ENCODE measurements at places on chromosomes 5 and 9.

- no peak for DNase-seq
Measured at GRCh38 chr9:17013010-17013409, 121.8 kb upstream of the CNTLN start.

- no peak for DNase-seq
Measured at GRCh38 chr5:144036476-144036875, 134.0 kb downstream of the YIPF5 start.

DNA sequence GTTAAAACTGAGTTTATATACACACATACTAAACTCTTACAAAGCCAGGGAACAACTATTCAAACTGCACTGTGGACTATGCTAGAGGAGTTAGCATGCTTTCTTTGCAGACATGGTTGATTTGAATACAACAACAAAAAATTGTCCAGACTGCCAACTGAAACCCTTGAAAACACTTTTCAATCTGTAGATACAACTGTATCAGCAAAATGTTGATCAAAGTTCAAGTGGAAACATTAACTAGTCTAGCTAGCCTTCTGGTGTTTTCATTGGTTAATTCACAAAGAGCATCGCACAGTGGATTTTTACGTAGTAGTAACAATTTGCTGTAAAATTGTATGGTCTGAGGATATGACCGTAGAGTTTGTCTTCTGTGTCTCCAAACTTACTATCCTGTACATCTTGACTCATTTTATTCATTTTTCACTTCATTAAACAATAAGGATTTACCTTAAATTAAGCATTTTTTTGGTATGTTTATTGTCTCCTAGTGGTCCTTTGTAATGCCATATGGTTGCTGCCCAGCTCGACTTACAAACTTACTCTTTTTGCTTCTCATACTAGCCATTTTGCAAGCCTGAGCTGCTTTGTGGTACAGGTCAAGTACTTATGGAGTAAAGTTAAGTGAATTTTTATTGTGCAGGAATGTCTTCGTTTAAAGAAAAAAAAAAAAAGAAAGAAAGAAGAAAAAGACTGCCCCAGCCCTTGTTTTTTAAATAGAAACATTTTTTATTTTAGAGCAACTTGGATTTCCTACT, 123.4 kb downstream of the ZCCHC7 start:
- DNase-seq, result no peak

- no peak for DNase-seq
Measured at GRCh38 chr5:148443998-148444397, 60.2 kb downstream of the FBXO38 start.

- DNase-seq, result no peak
Measured at GRCh38 chr5:149053072-149053695, 9.7 kb downstream of the SH3TC2 start.

GRCh38 chr5:21704974-21705668, 1148.0 kb downstream of the CDH12 start:
- DNase-seq, result no peak

GRCh38 chr5:96008987-96009647, 47.5 kb upstream of the ELL2 start:
- DNase-seq, result no peak

DNA sequence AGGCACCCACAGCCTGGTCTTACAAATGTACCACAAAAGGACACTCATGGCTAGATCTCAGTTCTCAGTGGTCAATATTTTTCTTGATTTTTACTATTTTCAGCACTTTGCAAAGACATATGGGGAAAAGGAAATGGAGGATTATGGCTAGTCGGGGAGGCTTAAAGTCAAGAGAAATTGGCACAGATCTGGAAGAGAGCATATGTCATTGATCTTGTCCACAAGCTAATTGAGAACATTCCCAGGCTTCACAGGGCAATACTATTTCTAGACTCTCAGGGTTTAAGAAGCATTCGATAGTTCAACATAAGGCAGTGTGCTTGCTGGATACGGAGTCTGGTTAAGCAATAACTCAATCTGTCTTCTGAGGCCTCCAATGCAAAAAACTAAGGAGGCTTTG, 285.8 kb downstream of the ZNF608 start:
- no peak for DNase-seq

- DNase-seq, result no peak
Measured at GRCh38 chr9:36415822-36416525, 15.9 kb upstream of the RNF38 start.

All from activated CD8-positive, alpha-beta memory T cell treated with anti-CD3 and anti-CD28 coated beads for 1 hour (primary cell).